ENCODE measurements at places on chromosomes 6 and 20.

DNA sequence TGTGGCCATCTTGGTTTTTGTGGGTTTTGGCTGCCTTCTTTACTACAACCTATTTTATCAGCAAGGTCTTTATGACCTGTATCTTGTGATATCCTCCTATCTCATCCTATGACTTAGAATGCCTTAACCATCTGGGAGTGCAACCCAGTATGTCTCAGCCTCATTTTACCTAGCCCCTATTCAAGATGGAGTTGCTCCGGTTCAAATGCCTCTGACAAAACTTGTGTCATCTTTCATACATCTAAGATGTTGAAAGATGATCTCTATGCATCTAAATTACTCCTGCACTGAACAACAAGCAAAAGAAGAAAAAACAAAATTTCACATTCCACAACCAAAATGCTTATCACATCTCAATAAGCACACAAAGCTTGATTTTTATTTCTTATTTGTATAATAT is 129.5 kb upstream of the CNR1 start:
- no peak for DNase-seq

- no peak for DNase-seq
Measured at GRCh38 chr6:21969192-21969591, 327.6 kb downstream of the PRL start.

GRCh38 chr6:117911660-117912059 is 4.6 kb downstream of the SLC35F1 start:
- no peak for DNase-seq

- DNase-seq = no peak
Measured at GRCh38 chr6:30515106-30515505, 25.8 kb downstream of the HLA-E start.

DNA sequence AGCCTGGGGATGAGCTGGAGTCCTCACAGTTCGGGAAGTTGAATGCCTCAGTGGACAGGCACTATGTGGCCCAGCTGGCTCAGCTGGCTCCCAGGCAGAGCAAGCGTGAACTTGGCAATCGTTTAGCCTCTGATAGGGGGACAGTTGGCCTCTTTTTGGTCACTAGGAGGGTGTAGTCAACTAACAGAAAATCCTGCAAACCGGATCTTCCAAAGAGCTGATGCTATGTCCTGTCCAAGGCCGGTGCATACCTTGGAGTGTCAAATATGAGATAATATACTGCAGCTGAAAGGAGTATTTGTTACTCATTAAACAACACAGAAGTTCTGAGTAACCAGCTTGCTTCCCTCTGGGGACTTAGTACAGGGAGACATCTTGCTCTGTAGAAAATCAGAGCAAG is 126.2 kb upstream of the EXOC2 start:
- DNase-seq = no peak

DNA sequence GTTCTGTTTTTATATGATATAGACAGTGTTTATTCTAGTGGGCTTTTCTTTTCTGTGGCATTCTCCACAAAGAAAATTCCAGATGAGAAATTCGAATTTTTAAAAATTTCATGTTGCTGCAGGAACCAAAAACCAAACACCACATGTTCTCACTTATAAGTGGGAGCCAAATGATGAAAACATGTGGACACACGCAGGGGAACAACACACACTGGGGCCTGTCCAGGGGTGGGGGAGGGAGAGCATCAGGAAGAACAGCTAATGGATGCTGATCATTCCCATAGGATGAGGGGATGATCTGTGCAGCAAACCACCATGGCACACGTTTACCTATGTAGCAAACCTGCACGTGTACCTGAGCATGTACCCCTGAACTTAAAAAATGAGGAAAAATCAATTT is 499.0 kb upstream of the SLC35B3 start:
- no peak for DNase-seq

GRCh38 chr6:151497905-151498304 is 4.1 kb downstream of the CCDC170 start:
- no peak for DNase-seq

GRCh38 chr20:58028123-58028522 is 200.3 kb downstream of the ANKRD60 start:
- no peak for DNase-seq

GRCh38 chr6:52389626-52390360 is 27.8 kb downstream of the PAQR8 start:
- DNase-seq = peak; percentile 53

DNA sequence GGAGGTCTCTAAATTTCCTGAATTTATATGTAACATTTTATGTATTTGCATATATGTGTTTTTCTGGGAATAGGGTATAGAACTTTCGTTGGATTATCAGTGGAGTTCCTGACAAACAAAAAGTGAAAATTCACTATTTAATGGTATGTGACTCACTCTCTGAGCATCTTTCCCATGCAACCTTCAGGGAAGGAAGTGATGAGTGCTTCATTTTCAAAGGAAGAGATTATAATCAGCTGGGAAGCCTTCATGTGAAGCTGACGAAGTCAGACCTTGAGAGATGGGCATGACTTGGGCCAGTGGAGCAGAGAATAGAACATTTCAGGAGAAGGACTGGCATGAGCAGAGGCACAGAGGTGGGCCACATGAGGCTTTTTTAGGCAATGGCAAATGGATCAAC is 72.7 kb downstream of the FAXC start:
- DNase-seq = no peak

DNA sequence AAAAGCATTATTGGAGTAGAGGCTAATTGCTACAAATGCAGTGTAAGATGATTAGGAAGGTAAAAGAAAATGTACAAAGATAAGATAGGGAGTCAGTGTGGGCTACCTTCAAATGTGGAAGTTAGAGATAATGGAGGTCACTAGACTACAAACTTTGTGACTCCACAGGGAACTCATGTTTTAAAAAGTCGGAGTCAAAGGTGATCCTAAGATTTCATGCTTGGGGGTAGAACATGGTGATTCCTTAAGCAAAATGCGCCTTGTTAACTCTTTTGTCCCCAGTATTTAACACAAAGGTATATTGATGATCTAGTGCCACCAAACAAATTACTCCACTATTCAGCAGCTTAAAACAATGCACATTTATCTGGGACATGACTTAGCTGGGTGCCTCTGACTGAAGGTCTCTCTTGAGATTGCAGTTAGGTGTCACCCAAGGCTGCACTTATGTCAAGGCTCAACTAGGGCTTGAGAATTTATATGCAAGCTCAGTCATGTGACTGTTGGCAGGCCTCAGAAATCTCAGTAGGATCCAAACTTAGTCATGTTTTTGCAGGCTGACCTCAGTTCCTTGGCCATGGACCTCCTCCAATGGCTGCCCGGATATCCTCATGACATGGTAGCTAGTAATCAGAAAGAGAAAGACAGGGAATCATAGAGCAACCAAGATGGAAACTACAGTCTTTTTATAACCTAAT is 11.4 kb upstream of the SNX9 start:
- no peak for DNase-seq

GRCh38 chr6:15827496-15828255 is 164.8 kb upstream of the DTNBP1 start:
- DNase-seq = no peak

DNA sequence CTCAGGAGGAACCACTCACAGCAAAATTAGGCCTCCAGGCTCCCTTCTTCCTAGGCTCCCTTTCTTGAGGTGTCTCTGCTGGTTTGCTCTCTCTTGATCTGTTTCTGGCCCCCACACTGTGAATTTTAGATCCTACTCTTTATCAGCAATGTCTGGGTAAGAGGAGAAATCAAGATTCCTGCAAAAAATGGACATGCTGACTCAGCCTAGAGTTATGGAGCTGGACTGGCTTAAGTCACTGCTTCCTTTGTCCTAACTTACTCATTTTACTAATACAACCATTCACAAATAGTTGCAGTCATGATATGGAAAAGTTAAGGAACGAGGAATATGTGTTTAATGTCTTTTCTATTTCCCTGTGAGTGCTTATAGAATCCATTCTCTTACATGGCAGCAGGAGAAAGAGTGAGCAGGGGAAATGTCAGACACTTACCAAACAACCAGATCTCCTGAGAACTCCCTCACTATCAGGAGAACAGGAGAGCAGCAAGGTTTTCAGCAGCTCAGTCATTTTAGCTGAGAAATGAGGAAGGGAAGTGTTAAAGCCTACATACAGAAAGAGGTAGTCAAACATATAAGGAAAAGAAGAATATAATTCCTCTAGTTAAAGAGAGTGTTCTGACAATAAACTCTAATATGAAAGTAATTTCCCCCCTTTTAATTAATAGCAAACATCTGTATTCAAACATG is 160.8 kb downstream of the PDE7B start:
- no peak for DNase-seq

- DNase-seq = no peak
Measured at GRCh38 chr6:14763139-14763538, 482.7 kb upstream of the JARID2 start.

DNA sequence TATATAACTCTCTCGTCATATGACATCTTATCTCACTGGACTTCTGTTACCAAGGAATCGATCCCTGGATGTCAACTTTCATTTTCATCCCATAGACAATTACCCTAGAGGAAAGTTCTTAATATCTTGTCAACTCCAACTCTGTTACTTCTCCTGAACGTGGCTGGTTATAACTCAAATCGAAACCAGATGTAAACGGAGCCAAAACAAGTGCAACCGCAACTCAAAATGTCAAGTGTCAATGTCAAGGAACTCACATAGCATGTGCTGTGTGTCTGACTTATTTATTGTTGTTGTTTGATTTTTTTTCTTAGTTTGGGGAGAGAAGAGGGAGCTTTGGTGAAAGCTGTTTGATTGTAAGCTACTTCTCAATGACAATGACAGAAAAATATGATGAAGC is 108.6 kb downstream of the VIP start:
- no peak for DNase-seq

GRCh38 chr6:167567142-167568033 is 242.5 kb downstream of the TTLL2 start:
- peak; percentile 10 for DNase-seq

GRCh38 chr6:120764312-120764711 is 570.0 kb downstream of the TBC1D32 start:
- no peak for DNase-seq

DNA sequence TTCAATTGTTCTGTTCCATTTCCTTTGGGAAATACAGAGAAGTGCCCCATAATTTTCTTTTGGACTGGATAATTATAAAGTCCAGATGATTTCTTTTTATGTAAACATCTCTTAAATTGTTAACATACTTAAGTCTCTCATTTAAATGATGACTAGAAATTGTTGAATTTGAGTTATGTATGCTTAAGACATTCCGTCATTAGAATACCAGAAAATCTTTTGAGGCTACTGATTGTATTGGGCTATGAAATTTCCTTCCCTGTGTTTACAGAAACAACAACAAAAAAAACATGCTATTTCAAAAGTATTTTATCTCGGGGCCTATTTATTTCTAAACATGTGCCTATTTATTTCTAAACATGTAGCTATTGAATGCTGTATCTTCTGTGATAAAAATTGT is 125.4 kb downstream of the SH3BGRL2 start:
- DNase-seq = no peak

- DNase-seq = no peak
Measured at GRCh38 chr6:44291841-44292240, 21.3 kb downstream of the AARS2 start.

- no peak for DNase-seq
Measured at GRCh38 chr6:153051801-153052200, 49.3 kb upstream of the MTRF1L start.

GRCh38 chr20:38473367-38473795 is 738 bp downstream of the RALGAPB start:
- no peak for DNase-seq

- no peak for DNase-seq
Measured at GRCh38 chr6:146135167-146135566, 106.3 kb downstream of the GRM1 start.

DNA sequence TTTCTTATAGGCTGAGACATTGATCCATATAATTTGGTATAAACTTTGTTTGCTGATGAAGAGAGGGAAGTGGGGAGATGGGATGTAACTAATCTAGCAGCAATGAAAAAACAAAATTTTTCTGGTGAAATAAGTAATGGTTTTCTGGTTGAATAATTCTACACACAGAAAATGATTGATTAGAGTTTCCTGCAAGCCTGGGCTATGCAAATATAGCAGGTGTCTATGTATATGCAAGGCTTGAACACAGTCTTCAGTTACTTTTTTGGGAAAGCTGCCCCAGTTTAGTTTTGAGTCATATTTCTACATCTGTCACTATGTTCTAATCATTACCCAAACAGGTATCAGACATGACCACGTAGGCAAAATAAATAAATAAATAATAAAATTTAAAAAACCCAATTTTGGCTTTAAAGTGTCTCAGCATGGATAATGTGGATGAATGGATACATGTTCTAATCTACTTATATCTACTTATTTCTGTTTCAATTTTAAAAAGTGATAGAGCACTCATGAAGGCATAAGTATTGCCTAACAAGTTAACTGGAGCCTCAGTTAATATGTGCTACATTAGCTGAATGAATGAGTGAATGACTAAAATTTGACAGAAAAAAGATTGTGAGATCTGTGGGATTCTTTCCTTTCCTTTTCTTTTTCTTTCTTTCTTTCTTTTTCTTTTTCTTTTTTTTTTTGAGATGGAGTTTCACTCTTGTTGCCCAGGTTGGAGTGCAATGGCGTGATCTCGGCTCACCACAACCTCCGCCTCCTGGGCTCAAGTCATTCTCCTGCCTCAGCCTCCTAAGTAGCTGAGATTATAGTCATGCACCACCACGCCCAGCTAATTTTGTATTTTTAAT is 37.2 kb upstream of the TFB1M start:
- no peak for DNase-seq

DNA sequence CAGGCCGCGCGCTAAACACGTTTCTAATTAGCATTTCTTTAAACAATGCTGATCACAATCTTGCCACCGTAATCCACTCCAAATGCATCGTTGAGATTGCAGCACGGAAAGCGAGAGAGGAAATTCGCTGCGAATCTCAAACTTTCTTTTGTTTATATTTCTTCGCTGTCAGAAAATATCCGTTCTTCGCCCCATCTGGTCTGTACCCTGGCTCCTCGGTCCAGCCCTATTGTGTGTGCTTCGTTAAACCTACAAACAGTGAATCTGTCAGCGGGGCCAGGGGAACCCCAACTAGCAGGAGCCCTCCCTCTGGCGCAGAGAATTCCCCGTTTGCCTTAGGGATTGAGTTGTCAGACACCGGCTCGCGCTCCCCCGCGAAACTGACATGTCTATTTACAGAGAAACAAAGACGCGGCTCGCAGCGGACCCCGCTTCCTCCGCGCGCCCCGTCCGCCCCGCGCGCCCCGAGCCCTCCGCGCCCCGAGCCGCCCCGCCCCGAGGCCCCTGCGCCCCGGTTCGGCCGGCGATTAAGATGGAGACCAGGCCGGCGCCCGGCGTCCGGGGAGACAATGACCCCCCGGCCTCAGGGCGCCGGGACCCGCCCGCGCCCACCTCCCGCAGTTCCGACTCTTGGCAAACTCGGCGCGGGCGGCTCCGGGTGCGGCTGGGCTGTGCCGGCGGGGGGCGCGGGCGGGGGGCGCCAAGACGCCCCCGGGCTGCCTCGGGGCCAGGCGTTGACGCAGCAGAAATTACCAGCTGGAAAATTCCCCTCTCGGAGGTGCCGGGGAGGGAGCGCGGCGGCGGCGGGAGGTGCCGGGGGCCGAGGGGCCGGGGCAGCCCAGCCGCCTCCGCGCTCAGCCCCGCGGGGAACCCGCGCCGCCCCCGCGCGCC is 874 bp downstream of the ZBTB46 start:
- no peak for DNase-seq

GRCh38 chr6:101876431-101876830 is 482.9 kb downstream of the GRIK2 start:
- DNase-seq = no peak

GRCh38 chr6:20542927-20543602 is 8.8 kb downstream of the CDKAL1 start:
- DNase-seq = peak; percentile 75

- no peak for DNase-seq
Measured at GRCh38 chr6:149694921-149695320, 23.0 kb downstream of the LATS1 start.

Measured in H4 (cell line).